ENCODE measurements at places on chromosomes 7 and 10.

DNA sequence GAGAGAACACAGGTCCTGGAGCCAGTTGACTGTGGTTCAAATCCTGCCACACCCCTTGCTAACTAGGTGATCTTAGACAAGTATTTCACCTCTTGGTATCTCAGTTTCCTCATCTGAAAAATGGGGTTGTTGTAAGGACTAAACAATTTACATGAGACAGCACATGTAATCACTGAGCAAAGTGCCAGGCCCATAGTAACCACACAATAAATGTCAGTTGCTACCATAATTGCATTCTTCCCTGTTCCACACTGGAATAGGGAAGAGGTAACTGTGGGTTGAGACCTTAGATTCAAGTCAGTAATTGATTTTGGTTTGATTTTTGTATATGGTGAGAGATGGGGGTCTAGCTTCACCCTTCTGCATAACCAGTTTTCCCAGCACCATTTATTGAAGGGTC is 91.4 kb upstream of the PDLIM1 start:
- no peak for DNase-seq

GRCh38 chr10:18140957-18141845 is 977 bp downstream of the CACNB2 start:
- no peak for DNase-seq

GRCh38 chr7:32059289-32060011 is 10.8 kb downstream of the PDE1C start:
- no peak for DNase-seq

GRCh38 chr7:45701701-45702510 is 127.7 kb downstream of the ADCY1 start:
- no peak for DNase-seq

GRCh38 chr7:105990727-105991453 is 27.8 kb downstream of the CDHR3 start:
- no peak for DNase-seq

- DNase-seq: peak; percentile 31
These were observed 98.0 kb upstream of the GATA3 start for GRCh38 chr10:7956508-7956907.

DNA sequence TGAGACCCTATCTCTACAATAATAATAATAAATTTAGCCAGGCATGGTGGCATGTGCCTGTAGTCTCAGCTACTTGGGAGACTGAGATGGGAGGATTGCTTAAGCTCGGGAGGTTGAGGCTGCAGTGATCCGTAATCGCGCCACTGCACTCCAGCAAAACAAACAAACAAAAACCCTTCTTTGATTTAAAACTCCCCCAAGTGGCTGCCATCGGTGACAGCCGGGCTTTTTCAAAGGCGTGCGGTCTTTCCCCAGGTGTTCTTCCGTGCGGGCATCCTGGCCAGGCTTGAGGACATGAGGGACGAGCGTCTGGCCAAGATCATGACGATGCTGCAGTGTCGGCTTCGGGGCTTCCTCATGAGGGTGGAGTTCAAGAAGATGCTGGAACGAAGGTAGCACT is 1.9 kb upstream of the MYH16 start:
- no peak for DNase-seq

DNA sequence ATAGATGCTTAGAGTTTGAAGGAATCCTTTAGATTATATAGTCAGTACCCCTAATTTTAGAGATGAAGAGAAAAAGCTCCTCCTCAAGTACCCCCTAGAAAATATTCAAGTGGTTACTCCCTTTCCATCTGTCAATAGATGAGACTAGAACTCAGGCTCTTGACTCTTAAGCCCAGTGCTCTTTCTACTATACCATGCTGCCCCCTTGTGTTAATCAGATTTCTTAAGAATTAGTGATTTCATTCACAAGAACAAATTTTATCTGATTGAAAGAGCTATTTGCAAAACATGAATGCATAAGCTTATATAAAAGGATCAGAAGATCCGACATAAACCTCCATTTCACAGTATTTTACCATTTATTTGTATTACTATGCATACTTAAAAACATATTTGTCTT is 179.3 kb downstream of the TFEC start:
- DNase-seq: peak; percentile 63

GRCh38 chr10:13729586-13730305 is 143.0 kb downstream of the PRPF18 start:
- DNase-seq: no peak

- no peak for DNase-seq
These were observed 170.0 kb upstream of the MKLN1 start for GRCh38 chr7:131157530-131158243.

GRCh38 chr10:662686-663465 is 26.6 kb downstream of the DIP2C start:
- DNase-seq: no peak

- DNase-seq: peak; percentile 81
These were observed 293.0 kb upstream of the IMMP2L start for GRCh38 chr7:111855161-111855841.

DNA sequence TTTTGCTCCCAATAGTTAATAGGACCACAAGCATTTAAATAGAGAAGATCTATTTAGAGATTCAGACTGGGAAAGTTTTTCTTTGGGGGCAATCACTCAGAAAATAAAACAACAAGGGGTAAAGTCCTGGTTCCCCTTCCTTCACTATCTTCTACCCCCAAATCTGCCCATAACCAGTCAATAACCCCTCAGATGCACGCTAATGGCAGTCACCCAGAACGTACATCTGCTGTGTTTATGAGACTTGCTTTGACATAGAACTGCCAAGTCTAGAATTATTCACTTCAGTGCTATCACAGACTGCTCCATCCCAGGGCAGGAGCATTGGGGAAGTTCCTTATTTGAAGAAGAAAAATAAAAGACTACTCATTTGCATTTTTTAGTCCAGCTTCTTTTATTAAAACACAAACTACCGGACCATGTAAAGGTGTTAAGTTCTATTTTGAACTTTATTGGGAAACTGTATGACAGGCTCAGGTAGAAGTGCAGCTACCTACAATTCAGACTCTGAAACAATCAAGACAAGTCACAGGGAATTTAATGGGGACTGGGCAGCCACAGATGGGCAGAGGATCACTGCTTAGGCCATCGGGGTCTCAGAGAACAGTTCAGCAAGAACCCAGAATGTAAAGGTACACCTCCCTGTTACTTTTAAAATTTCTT is 38.4 kb downstream of the ANK3 start:
- peak; percentile 58 for DNase-seq

DNA sequence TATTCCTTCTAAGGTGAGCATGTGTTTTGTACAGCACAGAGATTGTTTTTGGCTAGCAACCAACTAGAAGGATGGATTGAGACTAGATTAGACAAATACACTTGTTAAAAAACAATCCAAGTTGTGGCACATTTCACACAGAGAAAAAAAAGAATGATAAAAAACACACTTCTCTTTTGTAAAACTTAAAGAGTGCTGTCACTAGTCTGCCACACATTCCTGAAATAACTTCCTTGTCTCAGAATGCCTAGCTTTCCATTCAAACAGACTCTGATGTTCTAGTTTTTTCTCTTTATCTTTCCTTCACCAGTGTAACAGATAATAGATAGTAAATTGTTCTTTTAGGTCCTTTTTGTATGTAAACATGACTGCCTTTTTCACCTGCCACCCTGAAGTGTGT is 11.4 kb downstream of the DLD start:
- DNase-seq: no peak

DNA sequence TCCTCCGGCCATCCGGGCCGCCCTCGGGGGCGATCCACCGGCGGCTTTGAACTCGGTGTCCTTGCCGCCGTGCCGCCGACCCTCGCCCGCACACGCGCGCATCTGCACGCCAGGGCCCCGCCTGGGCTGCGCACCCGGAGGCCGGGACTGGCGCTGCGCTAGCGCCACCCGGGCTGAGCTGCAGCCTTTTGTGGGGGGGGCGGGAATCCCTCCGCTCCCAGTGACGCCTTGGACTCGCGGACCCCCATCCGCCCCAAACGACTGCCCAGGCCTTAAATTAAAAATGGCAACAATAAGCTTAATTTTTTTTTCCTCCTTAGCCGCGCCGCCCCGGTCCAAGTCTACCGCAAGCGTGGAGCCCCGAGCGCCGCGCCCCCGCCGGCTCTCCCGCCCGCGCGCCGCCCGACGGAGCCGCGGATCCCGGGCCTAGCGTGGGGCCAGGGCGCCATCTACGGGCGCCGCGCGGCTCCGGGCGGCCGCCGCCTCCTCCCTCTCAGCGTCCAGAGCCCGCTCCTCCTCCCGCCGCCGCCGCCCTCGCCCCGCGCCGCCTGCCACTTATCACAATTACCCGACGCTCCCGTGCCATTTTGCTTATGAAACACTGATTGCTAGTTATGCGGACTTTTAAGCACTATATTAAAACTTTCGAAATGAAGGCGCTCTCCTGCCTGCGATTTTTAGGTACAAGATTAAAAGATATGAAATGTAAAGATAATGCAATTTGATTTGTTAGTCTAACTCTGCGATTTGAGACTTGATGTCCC is 7.5 kb upstream of the EBF3 start:
- DNase-seq: no peak

- no peak for DNase-seq
These were observed 111.5 kb downstream of the LRMDA start for GRCh38 chr10:75542906-75543305.

DNA sequence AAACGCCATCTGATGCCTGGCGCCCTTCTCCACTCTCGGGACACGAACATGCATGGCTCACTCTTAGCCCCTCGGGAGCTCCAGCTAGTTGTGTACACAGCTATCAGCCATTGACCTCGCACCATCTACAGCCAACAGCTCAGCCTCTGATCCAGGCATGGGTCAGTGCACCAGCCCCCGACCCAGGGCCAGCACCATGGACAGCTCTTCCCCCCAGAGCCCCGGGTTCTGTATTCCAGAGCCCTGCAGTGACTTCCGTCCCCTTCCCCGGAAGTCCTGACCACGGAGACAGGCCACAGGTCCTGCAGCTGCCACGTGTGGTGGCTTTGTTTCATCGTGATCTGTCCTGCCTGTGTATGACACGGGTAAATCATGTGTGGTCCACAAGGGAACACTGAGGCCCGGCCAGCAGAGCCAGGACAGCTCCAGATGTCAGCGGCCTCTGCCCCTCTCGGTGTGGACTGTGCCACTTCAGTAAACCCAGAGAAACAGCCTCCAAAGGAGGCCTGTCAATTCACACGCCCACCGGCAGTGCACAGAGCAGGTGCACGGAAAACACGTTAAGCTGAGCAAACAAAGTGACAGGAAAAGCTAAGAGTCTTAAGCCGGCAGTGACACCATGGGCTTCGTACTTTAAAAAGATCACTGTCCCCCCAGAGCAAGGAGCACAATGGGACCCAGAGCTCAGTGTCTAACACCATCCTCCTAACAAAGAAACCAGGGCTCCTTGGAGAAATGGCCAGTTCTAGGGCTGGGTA is 13.0 kb downstream of the STK32C start:
- no peak for DNase-seq

DNA sequence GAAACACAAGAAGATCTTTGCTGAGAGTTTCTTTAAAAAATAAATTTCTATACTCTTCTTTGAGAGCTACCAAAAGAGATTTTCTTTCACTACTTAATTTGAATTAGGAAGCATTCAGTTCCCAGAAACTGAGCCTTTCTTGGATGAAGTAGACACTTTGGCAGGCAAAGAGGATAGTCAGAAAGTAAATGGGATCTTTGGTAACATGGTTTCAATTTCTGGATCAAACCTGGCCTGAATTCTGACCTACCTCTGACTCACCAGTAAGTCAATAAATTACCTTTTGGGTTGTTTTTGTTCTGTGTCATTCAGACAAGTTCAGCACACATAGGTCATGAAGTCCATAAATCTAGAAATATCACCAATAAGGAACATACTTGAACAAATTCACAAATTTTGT is 26.8 kb upstream of the CABCOCO1 start:
- DNase-seq: no peak

DNA sequence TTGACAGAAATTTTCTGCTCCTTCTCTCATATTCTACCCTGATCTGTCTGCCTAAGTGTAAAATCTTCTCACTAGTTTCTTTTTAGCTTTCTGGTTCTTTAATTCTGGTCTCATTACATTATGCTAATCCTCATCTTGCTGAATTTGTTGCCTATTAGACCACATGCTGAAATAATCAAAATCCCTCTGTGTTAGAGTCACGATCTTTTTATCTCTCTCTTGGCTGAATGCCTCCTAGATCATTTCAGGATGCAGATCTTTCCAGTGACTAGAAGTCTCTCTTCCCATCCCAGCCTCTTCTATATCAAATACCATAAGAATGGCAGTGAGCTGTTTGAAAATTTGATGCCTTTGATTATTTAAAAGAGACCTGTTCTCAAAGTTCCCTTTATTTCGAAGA is 661.9 kb downstream of the SORCS1 start:
- DNase-seq: no peak

- no peak for DNase-seq
These were observed 11.7 kb upstream of the MTERF1 start for GRCh38 chr7:91892099-91892705.

GRCh38 chr10:11087372-11087771 is 69.7 kb downstream of the CELF2 start:
- DNase-seq: no peak

GRCh38 chr10:29245476-29245875 is 43.4 kb upstream of the LYZL1 start:
- DNase-seq: no peak

GRCh38 chr10:120761951-120762350 is 89.2 kb upstream of the WDR11 start:
- DNase-seq: no peak

DNA sequence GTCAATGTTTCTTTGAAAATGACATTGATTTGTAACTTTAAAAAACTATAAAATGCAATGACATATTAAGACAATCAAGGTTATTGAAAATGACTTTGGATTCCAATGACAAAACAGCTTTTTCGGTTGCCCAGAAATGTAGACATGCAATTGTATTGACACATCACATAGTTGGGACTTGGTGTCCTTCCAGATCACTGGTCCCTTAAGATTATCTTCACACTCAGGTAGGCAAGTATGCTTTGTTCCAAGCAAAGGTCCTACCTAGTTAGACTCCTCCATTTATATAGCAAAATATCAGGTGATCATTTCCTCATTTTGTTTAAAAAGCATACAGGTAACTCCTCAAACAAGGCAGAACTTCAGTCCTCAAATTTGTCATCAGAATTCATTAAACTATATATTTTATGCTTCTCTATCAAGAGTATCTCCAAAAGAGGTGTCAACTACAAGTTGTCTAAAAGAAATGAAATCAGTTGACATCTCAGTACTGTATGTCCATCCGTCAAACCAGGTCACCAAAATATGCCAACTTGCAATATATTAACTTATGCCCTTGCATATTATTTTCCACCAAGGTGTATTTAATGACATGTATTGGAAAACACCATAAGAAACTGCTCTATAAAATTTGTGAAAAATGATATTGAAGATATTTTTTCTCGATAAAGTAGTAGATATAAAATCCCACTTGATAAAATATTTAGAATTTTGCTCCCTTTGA is 64.6 kb downstream of the TSPAN12 start:
- no peak for DNase-seq

DNA sequence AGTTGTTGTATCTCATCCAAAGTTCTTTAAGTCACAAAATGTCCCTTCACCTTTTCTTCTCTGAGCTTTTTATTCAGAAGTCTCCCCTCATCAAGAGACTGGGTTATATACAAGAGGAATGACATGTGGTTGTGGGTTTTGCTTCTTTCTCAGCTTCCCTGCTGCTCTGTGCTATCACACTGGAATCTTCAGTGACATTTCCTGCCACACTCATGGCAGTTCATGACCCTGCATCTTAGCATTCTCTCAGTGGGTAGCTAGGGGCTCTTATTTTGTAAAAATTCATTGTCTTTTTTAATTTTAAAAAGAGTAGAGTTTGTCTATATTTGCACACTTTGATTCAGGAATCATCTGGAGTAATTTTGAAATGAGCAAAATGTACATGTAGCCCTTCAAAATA is 236.9 kb upstream of the TMEM229A start:
- DNase-seq: no peak

GRCh38 chr7:127792528-127793342 is 140.7 kb downstream of the SND1 start:
- peak; percentile 65 for DNase-seq

GRCh38 chr7:50292763-50293162 is 11.8 kb upstream of the IKZF1 start:
- DNase-seq: no peak

All from NAMALWA (cell line).